ENCODE measurements at places on chromosomes 1 and 21.
A peak's percentile ranks its signal among the peaks of the same experiment; 100 is the strongest.

DNA sequence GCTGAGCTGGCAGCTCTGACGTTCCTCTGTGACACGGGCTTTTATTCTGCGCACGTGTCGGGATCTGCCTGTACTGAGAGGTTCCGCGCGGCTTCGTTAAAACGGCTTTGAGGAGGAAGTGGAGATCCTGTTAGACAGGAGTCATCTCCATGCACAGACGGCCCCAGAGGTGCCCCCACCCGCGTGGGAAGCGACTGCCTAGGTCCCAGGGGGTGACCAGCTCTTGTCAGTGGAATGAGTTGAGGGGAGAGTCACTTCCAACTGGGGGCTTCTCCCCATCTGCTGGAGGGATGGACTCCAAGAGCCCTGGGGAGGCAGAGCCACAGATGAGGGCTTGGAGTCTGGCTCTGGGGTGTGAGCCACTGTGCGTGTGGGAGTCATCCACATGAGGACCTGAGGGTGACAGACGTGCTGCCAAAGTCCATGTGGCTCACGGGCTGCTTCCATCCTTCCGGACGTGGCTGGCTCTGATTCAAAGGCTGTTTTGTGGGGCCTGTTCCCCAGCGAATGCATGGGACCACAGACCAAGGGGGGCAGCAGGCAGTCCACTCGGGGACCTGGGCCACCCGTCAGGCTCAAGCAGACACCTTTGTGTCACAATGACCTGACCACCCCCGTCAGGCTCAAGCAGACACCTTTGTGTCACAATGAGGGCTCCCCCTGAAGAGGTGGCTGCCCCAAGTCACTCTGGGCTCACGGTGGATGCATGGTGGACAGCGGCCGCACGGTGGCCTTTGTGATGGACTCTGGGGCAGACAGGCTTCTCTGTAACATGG is 26.8 kb downstream of the PTTG1IP start:
- no peak for DNase-seq

GRCh38 chr21:34970167-34970500 is 79.0 kb downstream of the RUNX1 start:
- DNase-seq, result no peak

- peak; percentile 3 for DNase-seq
Measured at GRCh38 chr1:11550664-11551283, 71.8 kb downstream of the DISP3 start.

- DNase-seq, result no peak
Measured at GRCh38 chr1:169946206-169946605, 52.5 kb upstream of the SCYL3 start.

DNA sequence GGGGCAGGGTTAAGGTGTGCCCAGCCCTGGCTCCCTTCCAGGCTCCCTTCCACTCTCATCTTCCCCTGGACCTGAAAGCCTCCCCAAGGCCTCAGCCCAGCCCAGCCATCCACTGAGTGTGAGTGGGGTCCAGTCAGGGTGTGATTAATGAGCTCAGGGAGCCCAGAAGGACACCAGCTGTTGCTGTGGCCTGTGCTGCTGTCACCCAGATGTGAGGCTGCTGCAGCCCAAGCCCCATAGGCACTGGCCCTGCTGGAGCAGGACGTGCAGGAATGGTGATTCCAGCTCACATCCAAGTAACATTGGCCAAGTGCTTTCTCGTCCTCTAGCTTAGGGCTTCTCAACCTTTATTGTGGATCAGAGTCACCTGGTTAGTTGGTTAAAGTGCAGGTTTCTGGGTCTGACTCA is 77.6 kb downstream of the EPHB2 start:
- DNase-seq, result no peak

DNA sequence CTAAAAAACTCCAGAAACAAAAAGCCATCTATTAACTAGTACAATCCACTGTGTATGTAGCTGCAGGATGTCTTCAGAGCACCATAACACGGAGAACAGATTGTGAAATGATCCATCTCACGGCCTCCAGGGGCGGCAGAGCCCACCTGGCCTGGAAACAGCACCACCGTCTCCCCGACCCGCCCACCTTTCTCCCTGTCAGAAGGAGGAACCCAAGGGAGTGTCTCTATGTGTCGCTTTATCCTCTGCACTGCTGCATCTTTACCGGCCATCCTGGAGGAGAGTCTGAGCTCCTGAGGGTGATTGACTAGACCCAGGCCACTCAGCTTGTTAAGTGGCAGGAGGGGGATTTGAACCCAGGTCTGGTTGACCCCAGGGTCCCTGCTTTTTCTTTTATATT is 405.0 kb downstream of the MATN1 start:
- no peak for DNase-seq

- DNase-seq, result no peak
Measured at GRCh38 chr1:180851995-180852887, 60.5 kb upstream of the KIAA1614 start.

GRCh38 chr1:39268112-39268581 is 63.7 kb downstream of the MACF1 start:
- peak; percentile 68 for DNase-seq

DNA sequence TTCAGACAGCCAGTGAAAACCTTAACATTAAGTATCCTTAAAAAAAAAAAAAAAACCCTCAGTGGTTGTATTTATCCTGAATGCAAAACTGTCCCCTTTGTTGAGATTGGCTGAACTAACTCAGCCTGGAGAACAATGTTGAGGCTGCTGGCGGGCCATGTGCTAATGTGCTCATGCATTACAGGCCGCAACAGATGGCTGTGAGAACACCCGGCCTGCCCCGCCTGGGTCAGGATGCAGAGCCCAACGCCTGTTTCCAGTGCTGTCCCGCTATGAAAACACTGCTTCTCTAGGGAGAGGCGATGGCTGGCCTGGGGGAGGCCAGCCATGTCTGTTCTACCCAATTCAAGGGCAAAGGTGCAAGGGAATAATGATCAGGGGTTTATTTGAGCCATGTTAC is 13.8 kb downstream of the OLIG2 start:
- DNase-seq, result no peak

- no peak for DNase-seq
Measured at GRCh38 chr1:207807690-207808321, 56.0 kb downstream of the CD46 start.

- no peak for DNase-seq
Measured at GRCh38 chr1:68976916-68977610, 480.2 kb upstream of the DEPDC1 start.

GRCh38 chr1:9529190-9529589 is 10.1 kb upstream of the SLC25A33 start:
- no peak for DNase-seq

DNA sequence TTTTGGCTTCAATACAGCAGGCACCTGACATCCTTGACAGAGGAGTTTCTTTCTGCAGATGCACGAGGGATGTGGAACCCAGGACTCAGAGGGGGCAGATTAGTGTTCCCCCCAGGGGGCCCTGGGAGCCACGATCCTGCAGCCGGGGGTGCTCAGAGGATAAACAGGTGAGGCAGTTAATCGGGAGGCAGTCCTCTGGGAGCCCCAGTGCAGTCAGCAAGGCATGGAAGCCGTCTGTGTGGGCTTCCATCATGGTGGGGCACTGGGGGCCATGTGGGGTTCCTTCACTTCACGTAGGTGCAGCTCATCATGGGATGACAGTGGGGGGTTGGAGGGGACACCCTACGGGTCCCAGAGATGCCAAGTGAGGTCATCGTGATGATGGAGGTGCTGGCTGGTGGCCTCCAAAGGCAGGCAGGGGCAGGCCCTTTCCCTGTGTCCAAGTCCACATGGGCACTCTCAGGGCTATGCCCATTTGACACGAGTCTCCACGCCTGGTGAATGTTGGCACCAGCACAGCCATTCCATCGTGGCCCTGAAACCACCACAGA is 59.3 kb upstream of the ABCG1 start:
- no peak for DNase-seq

- no peak for DNase-seq
Measured at GRCh38 chr1:119721896-119722295, 10.2 kb downstream of the PHGDH start.

GRCh38 chr1:174058624-174059023 is 36.5 kb upstream of the RC3H1 start:
- DNase-seq, result no peak

GRCh38 chr1:26786437-26787380 is 1.0 kb upstream of the PIGV start:
- peak; percentile 77 for DNase-seq

DNA sequence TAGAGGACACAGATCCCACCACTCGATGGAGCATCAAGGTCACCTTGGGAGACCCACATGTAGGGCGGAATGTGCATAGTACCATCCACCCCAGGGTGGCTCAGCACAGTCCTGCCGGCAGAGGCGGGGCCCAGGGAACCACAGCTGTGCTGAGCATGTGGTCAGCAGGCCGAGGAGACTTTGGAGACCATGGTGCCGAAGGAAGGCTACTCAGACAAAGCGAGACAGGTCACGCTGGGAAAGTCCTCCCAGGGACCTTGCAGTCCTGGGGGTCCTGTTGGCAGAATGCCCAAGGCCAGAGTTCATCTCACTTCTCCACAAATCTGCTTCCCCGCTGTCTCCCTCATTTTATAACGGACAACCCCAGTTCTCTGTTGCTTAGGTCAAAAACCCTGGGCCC is 22.5 kb downstream of the WNT3A start:
- DNase-seq, result no peak

DNA sequence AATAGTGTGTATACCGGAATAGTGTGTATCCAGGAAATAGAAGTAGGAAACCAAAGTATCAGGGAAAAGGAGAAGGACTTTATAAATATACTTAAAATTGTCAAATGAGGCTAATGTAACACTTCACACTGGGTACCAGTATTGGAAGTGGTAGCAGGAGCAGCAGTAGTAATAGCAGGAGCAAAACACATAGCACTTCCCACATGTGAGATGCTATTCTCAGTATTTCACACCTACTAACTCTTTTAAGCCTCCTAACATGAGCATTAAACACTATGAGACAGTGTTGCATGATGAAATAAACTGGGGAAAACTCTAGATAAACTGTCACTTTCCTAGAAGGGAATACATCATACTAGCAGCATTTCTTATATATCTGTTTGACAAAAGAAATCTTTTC is 376.7 kb downstream of the VAV3 start:
- DNase-seq, result no peak

- no peak for DNase-seq
Measured at GRCh38 chr1:119732465-119733168, 20.9 kb downstream of the PHGDH start.

- DNase-seq, result no peak
Measured at GRCh38 chr1:161997152-161997551, 26.5 kb downstream of the OLFML2B start.

DNA sequence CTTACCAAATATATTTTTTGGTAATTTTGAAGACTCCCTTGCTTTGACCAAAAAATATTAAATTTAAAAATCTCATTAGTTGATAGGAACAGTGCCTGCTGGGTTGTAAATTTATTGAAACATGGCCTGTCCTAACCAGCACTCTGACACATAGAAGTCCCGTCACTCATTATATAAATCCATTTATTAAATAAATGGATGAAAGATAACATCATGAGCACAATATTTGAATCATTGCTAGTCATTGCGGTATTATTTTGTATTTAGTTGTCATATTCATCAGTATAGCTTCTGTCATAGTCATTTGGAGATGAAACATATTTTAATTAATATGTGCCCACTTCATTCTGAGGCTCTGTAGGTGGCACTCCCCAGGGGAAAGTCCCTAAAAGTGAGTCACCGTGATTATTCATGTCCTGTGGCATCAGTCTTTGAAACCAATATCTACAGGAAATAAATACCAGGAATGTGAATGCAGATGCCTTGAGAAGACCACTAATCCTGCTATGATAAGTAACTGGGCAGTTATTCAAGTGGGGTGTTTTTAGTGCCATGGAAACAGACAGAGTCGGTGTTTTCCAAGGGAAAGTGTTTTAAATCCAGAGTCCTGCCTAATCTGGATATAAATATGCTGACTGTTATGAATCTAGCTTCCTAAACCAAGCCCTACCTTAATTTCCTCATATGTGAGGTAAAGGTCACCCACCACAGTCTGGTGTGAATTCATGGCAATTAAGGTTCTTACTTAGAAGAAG is 302.0 kb downstream of the DUSP10 start:
- DNase-seq, result peak; percentile 85

- no peak for DNase-seq
Measured at GRCh38 chr1:41618871-41619270, 134.4 kb upstream of the EDN2 start.

DNA sequence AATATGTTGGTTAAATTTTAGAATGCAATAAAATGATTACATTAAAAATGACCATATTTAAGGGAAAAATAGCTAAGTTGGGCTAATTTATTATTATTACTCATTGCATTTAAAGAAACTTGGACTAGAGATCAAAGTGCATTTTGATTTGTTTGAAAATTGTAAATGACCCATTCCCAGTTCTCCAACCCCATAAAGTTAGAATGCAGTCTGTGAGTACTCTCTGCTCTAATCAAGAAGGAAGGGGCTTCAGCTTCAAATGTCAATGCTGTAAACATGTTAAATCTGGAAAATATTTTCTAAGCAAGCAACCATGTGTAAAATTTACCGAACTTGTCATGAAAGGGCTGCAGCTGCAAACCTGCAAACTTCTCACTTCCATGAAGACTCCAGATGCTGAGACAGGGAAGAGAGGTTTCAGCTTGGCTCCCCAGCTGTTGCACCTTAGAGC is 232.7 kb downstream of the TTLL7 start:
- no peak for DNase-seq

GRCh38 chr21:27365394-27365793 is 398.5 kb upstream of the ADAMTS5 start:
- no peak for DNase-seq

DNA sequence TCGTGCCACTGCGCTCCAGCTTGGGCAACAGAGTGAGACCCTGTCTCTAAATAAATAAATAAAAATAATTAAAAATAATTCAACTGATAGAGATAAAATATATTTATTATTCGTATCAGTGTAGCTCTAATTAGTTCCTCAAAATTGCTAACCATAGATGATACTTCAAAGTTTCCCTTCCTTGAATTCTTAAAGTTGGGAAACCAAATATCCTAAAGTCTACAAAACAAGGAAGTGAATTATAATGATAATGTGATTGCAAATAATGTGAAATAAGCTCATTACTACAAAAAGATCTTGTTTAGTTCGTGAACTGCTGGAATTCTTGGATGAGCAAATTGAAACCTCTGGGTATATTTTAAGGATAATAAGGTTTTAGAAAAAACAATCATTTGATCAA is 60.5 kb downstream of the NUP210L start:
- no peak for DNase-seq

GRCh38 chr1:59340411-59341307 is 43.8 kb downstream of the FGGY start:
- no peak for DNase-seq

Data from BJ (cell line).